ENCODE measurements at places on chromosomes 5 and 9.
A peak's percentile ranks its signal among the peaks of the same experiment; 100 is the strongest.

GRCh38 chr9:124392871-124393460 is 22.3 kb downstream of the PSMB7 start:
- no peak for DNase-seq
- H3K4me1 ChIP-seq = peaks cover 26% of the 10 kb centered on the region
- H3K27me3 ChIP-seq = no peaks in the 10 kb centered on the region
- peaks cover 17% of the 10 kb centered on the region for H3K36me3 ChIP-seq
- no peak overlapping the region for H3K27ac ChIP-seq
- no peak overlapping the region for H3K4me3 ChIP-seq

- H3K4me3 ChIP-seq = no peak overlapping the region
- peaks cover 11% of the 10 kb centered on the region for H3K27me3 ChIP-seq
- peaks cover 5% of the 10 kb centered on the region for H3K4me1 ChIP-seq
- H3K27ac ChIP-seq = no peak overlapping the region
These were observed 26.2 kb upstream of the HSPA9 start for GRCh38 chr5:138601444-138601843.

- H3K4me1 ChIP-seq = no peaks in the 10 kb centered on the region
- H3K27me3 ChIP-seq = peaks cover 10% of the 10 kb centered on the region
- no peak overlapping the region for H3K4me3 ChIP-seq
- DNase-seq = no peak
- H3K27ac ChIP-seq = no peak overlapping the region
- H3K36me3 ChIP-seq = no peaks in the 10 kb centered on the region
These were observed 58.4 kb downstream of the ZNF510 start for GRCh38 chr9:96719521-96719920.

- no peaks in the 10 kb centered on the region for H3K36me3 ChIP-seq
- no peak overlapping the region for H3K4me3 ChIP-seq
- H3K4me1 ChIP-seq = no peaks in the 10 kb centered on the region
These were observed 1172.5 kb downstream of the CDH12 start for GRCh38 chr5:21680641-21681040.

GRCh38 chr5:160030631-160031377 is 21.9 kb downstream of the TTC1 start:
- H3K27me3 ChIP-seq = no peaks in the 10 kb centered on the region
- no peaks in the 10 kb centered on the region for H3K4me1 ChIP-seq
- no peak for DNase-seq
- no peak overlapping the region for H3K27ac ChIP-seq
- H3K36me3 ChIP-seq = peaks cover 10% of the 10 kb centered on the region

DNA sequence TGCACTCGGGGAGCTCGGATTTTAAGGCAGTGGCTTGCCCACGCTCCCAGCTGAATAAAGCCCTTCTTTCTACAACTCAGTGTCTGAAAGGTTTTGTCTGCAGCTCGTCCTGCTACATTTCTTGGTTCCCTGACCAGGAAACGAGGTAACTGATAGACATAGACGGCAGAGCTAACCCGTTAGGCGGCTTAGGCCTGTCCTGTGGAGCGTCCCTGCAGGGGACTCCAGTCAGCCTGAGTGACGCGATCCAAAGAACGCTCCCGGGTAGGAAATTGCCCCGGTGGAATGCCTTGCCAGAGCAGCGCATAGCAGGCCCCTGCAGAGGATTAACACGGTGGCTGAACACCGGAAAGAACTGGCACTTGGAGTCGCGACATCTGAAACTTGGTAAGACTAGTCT is 1.8 kb upstream of the SELENOP start:
- H3K27ac ChIP-seq = no peak overlapping the region
- H3K36me3 ChIP-seq = no peaks in the 10 kb centered on the region
- H3K4me1 ChIP-seq = no peaks in the 10 kb centered on the region
- H3K4me3 ChIP-seq = no peak overlapping the region
- no peak for DNase-seq
- H3K27me3 ChIP-seq = no peaks in the 10 kb centered on the region

DNA sequence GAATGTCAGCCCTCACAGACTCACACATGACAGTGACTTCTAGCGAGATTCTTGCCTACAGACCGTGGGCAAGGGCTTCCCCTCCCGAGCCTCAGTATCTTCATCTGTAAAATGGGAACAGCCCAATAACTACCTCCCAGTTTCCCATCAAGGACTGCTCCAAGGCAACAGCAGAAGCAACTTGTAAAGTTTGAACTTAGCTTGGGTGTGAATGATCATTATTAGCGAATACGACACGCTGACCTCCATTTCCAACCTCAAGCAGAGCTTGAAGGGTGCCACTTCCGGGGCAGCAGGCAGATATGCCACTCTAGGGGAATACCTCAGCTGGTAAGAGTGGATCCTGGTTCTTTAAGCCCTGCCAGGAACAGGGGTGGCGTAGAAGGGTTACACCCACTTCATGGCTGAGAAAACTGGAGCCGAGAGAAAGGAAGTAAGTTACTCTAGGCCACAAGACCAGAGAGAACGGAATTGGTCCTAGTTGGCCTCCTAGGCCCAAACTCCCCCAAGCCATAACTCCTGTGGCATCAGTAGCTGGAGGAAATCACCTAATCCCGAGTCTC is 2.0 kb downstream of the RNF44 start:
- peak overlapping the region; percentile 89 for H3K4me3 ChIP-seq
- peaks cover 74% of the 10 kb centered on the region for H3K4me1 ChIP-seq
- DNase-seq = peak; percentile 58
- H3K27ac ChIP-seq = peak overlapping the region; percentile 98

GRCh38 chr5:179812997-179813607 is 6.4 kb upstream of the MGAT4B start:
- DNase-seq = no peak
- H3K4me3 ChIP-seq = no peak overlapping the region
- H3K36me3 ChIP-seq = peaks cover 5% of the 10 kb centered on the region
- H3K27ac ChIP-seq = no peak overlapping the region

GRCh38 chr5:160843240-160843639 is 8.8 kb downstream of the ATP10B start:
- H3K36me3 ChIP-seq = no peaks in the 10 kb centered on the region
- H3K4me1 ChIP-seq = no peaks in the 10 kb centered on the region
- H3K27me3 ChIP-seq = peaks cover 3% of the 10 kb centered on the region
- no peak overlapping the region for H3K4me3 ChIP-seq

DNA sequence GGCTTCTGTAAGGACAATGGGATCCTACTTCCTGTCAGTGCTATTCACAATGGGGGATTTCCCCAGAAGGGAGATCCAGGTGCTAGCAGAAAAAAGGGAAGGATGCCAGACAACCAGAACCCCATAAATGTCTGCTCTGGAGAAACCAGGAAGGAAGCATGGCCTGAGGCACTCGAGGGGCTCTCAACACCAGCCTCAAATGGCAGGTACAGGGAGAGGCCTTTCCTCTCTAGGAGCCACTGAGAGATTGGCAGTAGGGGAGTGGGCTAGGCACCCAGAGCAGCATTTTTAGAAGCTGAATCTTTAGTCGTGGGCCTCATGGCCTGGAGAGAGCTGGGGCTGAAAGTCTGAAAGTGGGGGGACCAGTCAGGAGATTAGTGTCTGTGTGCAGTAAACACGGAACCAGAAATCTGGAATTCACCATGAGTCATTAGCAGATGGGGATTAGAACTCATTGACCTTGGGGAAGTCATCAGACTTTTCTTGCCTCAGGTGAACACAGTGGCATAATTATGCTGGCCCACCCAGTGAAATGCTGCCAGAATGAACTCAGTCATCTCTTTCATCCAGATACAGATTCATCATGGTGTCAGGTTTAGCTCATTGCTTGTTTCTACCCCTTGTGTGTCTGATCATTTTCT is 28.3 kb downstream of the ARHGEF28 start:
- no peaks in the 10 kb centered on the region for H3K36me3 ChIP-seq
- no peak for DNase-seq
- no peaks in the 10 kb centered on the region for H3K4me1 ChIP-seq
- H3K4me3 ChIP-seq = no peak overlapping the region

- no peak overlapping the region for H3K27ac ChIP-seq
- H3K27me3 ChIP-seq = no peaks in the 10 kb centered on the region
- peak; percentile 63 for DNase-seq
- H3K4me1 ChIP-seq = peaks cover 55% of the 10 kb centered on the region
- H3K4me3 ChIP-seq = no peak overlapping the region
These were observed 39.5 kb downstream of the CD180 start for GRCh38 chr5:67156976-67157583.

- H3K4me1 ChIP-seq = peaks cover 11% of the 10 kb centered on the region
- no peaks in the 10 kb centered on the region for H3K36me3 ChIP-seq
- no peak for DNase-seq
- no peaks in the 10 kb centered on the region for H3K27me3 ChIP-seq
These were observed 46.9 kb downstream of the NEURL1B start for GRCh38 chr5:172687940-172688339.

- no peak overlapping the region for H3K4me3 ChIP-seq
- no peak for DNase-seq
- no peaks in the 10 kb centered on the region for H3K36me3 ChIP-seq
- no peaks in the 10 kb centered on the region for H3K4me1 ChIP-seq
- no peaks in the 10 kb centered on the region for H3K27me3 ChIP-seq
These were observed 612.8 kb downstream of the CSNK1G3 start for GRCh38 chr5:124124711-124125229.

- DNase-seq = no peak
- no peaks in the 10 kb centered on the region for H3K4me1 ChIP-seq
- H3K27me3 ChIP-seq = no peaks in the 10 kb centered on the region
- no peak overlapping the region for H3K4me3 ChIP-seq
- no peak overlapping the region for H3K27ac ChIP-seq
- H3K36me3 ChIP-seq = no peaks in the 10 kb centered on the region
These were observed 13.8 kb downstream of the FOXE1 start for GRCh38 chr9:97866848-97867247.

DNA sequence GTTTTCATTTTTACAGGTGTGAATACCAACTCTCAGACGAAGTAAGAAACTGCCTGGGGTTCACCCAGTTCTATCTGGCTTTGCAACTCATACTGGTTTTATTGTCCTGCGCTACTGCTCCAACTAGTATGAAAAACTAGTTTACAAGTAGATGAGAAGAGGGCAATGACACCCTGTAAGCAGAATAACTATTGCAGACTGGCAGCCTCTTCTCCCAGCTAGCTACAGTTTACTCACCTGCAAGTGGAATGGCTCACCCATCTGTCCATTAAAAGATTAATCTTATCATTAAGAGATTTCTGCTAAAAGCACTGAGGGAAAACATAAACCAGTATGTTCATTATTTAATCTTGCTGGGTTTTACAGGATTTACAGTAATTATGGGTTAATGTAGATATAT is 113.4 kb downstream of the FRMD3 start:
- H3K27ac ChIP-seq = no peak overlapping the region
- no peaks in the 10 kb centered on the region for H3K36me3 ChIP-seq
- no peaks in the 10 kb centered on the region for H3K27me3 ChIP-seq
- DNase-seq = no peak

- no peak overlapping the region for H3K4me3 ChIP-seq
- no peak overlapping the region for H3K27ac ChIP-seq
- no peaks in the 10 kb centered on the region for H3K36me3 ChIP-seq
- H3K4me1 ChIP-seq = peaks cover 31% of the 10 kb centered on the region
- no peaks in the 10 kb centered on the region for H3K27me3 ChIP-seq
- DNase-seq = no peak
These were observed 183.1 kb downstream of the PALM2AKAP2 start for GRCh38 chr9:109963079-109963478.

- no peak overlapping the region for H3K4me3 ChIP-seq
- H3K4me1 ChIP-seq = no peaks in the 10 kb centered on the region
- H3K27me3 ChIP-seq = no peaks in the 10 kb centered on the region
- peak; percentile 29 for DNase-seq
These were observed 48.0 kb downstream of the IPO11 start for GRCh38 chr5:62460578-62460983.

DNA sequence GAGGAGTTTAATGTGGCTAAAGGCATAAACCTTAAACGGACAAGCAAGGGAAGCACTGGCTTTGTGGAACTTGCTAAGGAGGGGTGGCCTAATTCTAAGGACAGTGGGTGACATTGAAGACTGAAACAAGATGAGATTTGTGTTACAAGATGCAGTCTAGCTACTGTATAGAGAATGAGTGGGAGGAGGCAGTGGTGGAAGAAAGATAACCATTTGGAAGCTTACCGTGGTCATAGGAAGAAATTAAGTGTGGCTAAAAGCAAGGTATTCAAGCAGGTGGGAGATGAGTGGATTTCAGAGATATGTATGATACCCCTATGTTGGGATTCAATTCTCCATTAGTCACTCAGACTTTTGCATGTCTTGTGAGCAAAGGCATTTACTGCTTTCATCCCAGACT is 4.6 kb downstream of the PAM start:
- no peak for DNase-seq
- H3K4me3 ChIP-seq = no peak overlapping the region
- no peaks in the 10 kb centered on the region for H3K27me3 ChIP-seq
- H3K4me1 ChIP-seq = peaks cover 66% of the 10 kb centered on the region
- H3K36me3 ChIP-seq = no peaks in the 10 kb centered on the region
- no peak overlapping the region for H3K27ac ChIP-seq

GRCh38 chr5:98630621-98631020 is 142.8 kb upstream of the RGMB start:
- no peak for DNase-seq
- no peaks in the 10 kb centered on the region for H3K36me3 ChIP-seq
- H3K27ac ChIP-seq = no peak overlapping the region
- H3K27me3 ChIP-seq = no peaks in the 10 kb centered on the region

DNA sequence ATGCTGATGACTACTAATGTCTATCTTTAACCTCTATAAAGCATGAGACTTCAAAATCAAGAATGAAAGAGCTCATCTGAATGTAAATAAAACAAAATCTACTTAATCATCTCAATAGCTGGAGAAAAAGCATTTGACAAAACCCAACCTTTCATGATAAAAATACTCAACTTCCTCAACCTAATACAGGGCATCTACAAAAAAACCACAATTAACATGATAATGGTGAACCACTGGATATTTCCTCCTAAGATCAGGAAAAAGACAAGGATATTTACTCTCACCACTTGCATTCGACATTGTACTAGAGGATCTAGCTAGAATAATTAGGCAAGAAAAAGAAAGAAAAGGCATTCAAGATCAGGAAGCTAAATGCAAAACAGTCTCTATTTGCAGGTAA is 49.3 kb downstream of the FAM169A start:
- H3K27ac ChIP-seq = no peak overlapping the region
- DNase-seq = no peak
- no peaks in the 10 kb centered on the region for H3K36me3 ChIP-seq
- H3K4me1 ChIP-seq = no peaks in the 10 kb centered on the region
- no peaks in the 10 kb centered on the region for H3K27me3 ChIP-seq

GRCh38 chr5:40410964-40411635 is 268.6 kb upstream of the PTGER4 start:
- H3K4me1 ChIP-seq = peaks cover 58% of the 10 kb centered on the region
- H3K36me3 ChIP-seq = no peaks in the 10 kb centered on the region
- no peak for DNase-seq
- H3K27ac ChIP-seq = peak overlapping the region; percentile 95
- H3K27me3 ChIP-seq = no peaks in the 10 kb centered on the region
- H3K4me3 ChIP-seq = peak overlapping the region; percentile 0

DNA sequence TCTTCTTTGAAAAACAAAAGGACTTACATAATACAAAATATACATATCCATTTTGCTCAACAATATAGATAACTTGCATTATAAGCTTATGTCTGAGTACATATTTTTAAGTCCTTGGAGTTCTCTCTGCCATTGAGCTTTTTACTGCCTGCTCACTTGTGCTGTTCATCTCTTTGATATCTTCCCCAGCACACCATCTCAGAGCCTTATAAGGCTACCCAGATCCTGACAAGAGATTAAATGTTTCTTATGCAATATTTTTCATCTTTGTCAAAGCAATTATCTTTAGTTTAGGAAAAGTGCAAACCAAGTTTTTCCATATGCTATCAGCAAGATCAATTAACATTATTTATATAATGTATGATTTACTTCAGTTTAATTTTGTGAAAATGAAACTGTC is 60.7 kb upstream of the ITGA1 start:
- H3K36me3 ChIP-seq = no peaks in the 10 kb centered on the region
- no peak overlapping the region for H3K27ac ChIP-seq
- DNase-seq = no peak
- peaks cover 44% of the 10 kb centered on the region for H3K4me1 ChIP-seq
- H3K4me3 ChIP-seq = no peak overlapping the region

- H3K4me1 ChIP-seq = no peaks in the 10 kb centered on the region
- no peak for DNase-seq
- H3K4me3 ChIP-seq = no peak overlapping the region
- H3K27ac ChIP-seq = no peak overlapping the region
These were observed 148.5 kb upstream of the MRPS30 start for GRCh38 chr5:44660251-44660650.

Data from CD4-positive, alpha-beta memory T cell (primary cell).